Activated T-cell treated with anti-CD3 and anti-CD28 coated beads, Interleukin-2, amount 50 U/mL, for 4 hours (primary cell): ENCODE measurements at places on chromosomes 4 and X. TPM values are rescaled to one million over a fixed set of nuclear protein-coding genes. Genes with fewer than 3 reads are reported as not detected.

Gene TGIF2LX
- not detected for total RNA-seq

Gene NLGN4X
- not detected for total RNA-seq

Gene PSMD10
- total RNA-seq, result 36.0 TPM

Gene ALAS2
- not detected for total RNA-seq

Gene SPON2
- 2.1 TPM for total RNA-seq

Gene MAGEA1
- total RNA-seq, result not detected

Gene FHL1
- total RNA-seq, result 13.1 TPM

Gene ZAR1
- total RNA-seq, result not detected

Gene C4orf50
- total RNA-seq, result 0.11 TPM

Gene TEX13B
- total RNA-seq, result not detected

Gene PCDH7
- total RNA-seq, result not detected

Gene IBSP
- not detected for total RNA-seq

Gene COL25A1
- 0.05 TPM for total RNA-seq

Gene TCEAL9
- total RNA-seq, result 2.6 TPM

Gene RS1
- total RNA-seq, result not detected

Gene P2RY4
- total RNA-seq, result 0.18 TPM

Gene NXF2B
- not detected for total RNA-seq

Gene CENPVL2
- not detected for total RNA-seq

Gene CAMK2D
- 133 TPM for total RNA-seq

Gene SLC38A5
- 282 TPM for total RNA-seq

Gene ESX1
- not detected for total RNA-seq

Gene DRD5
- not detected for total RNA-seq

Gene TMEM144
- total RNA-seq, result 0.10 TPM

Gene CSAG3
- not detected for total RNA-seq

Gene FGFBP2
- total RNA-seq, result 3.4 TPM

Gene RTL9
- not detected for total RNA-seq

Gene COL4A6
- not detected for total RNA-seq

Gene RAI2
- 0.41 TPM for total RNA-seq

Gene MAP7D2
- total RNA-seq, result 0.57 TPM

Gene CYSLTR1
- total RNA-seq, result 1.4 TPM

Gene NHSL2
- 0.30 TPM for total RNA-seq

Gene FOXR2
- not detected for total RNA-seq

Gene SRPK3
- not detected for total RNA-seq

Gene SAGE1
- not detected for total RNA-seq

Gene BTC
- not detected for total RNA-seq

Gene PFKFB1
- total RNA-seq, result 0.51 TPM

Gene HS6ST2
- total RNA-seq, result 0.89 TPM

Gene HTN1
- not detected for total RNA-seq

Gene HEPH
- total RNA-seq, result 0.13 TPM

Gene PTTG2
- not detected for total RNA-seq

Gene MAGEA2B
- not detected for total RNA-seq

Gene UGDH
- 23.2 TPM for total RNA-seq

Gene RTL3
- not detected for total RNA-seq

Gene CXCL3
- total RNA-seq, result 0.40 TPM

Gene PORCN
- total RNA-seq, result 7.5 TPM

Gene TNMD
- not detected for total RNA-seq

Gene FAT4
- total RNA-seq, result 0.03 TPM

Gene BCORL1
- 9.0 TPM for total RNA-seq

Gene MAGIX
- total RNA-seq, result 1.6 TPM

Gene VEGFD
- total RNA-seq, result not detected

Gene GAGE12J
- not detected for total RNA-seq

Gene ATOH1
- not detected for total RNA-seq

Gene ARMCX4
- total RNA-seq, result 3.6 TPM

Gene C4orf51
- total RNA-seq, result not detected

Gene CXCL10
- 52.3 TPM for total RNA-seq

Gene CSAG1
- not detected for total RNA-seq

Gene TMEM31
- total RNA-seq, result not detected

Gene PLA2G12A
- 12.9 TPM for total RNA-seq
